ENCODE measurements at places on chromosomes 6 and 20. TPM values are rescaled to one million over a fixed set of nuclear protein-coding genes. Genes with fewer than 3 reads are reported as not detected.

Gene ABHD16B
- total RNA-seq, result not detected

- H3K4me3 ChIP-seq, result no peak overlapping the region
- H3K27me3 ChIP-seq, result no peaks in the 10 kb centered on the region
- peak overlapping the region; percentile 49 for H3K27ac ChIP-seq
These were observed 44.2 kb downstream of the ZNF831 start for GRCh38 chr20:59207742-59208357.

DNA sequence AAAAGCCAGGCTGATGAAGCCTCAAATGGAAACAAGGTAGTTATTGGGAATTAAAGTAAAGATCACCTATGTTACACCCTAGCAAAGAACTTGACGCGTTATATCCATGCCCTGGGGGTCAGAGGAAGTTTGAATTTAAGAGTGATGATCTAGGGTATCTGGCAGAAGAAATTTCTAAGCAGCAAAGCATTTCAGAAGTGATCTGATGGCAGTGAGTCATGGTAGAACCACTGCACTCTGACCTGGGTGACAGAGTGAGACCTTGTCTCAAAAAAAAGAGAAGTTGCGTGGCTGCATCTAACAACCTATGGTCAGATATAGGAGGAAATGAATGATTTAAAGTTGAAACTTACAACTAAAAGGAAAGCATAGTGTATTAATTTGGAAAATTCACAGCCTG is 45.2 kb downstream of the SCP2D1 start:
- no peaks in the 10 kb centered on the region for H3K4me1 ChIP-seq
- H3K27me3 ChIP-seq, result no peaks in the 10 kb centered on the region
- no peaks in the 10 kb centered on the region for H3K36me3 ChIP-seq
- no peak for DNase-seq
- no peak overlapping the region for H3K27ac ChIP-seq

DNA sequence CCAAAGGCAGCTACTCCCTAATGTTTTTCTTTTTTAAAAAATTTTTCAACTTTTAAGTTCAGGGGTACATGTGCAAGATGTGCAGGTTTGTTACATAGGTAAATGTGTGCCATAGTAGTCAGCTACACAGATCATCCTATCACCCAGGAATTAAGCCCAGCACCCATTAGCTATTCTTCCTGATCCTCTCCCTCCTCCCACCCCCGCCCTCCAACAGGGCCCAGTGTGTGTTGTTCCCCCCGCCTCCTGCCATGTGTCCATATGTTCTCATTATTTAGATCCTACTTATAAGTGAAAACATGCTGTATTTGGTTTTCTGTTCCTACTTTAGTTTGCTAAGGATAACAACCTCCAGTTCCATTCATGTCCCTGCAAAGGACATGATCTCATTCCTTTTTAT is 12.4 kb downstream of the TRIM15 start:
- H3K27ac ChIP-seq, result no peak overlapping the region
- H3K27me3 ChIP-seq, result peaks cover 61% of the 10 kb centered on the region
- H3K4me1 ChIP-seq, result peaks cover 5% of the 10 kb centered on the region

DNA sequence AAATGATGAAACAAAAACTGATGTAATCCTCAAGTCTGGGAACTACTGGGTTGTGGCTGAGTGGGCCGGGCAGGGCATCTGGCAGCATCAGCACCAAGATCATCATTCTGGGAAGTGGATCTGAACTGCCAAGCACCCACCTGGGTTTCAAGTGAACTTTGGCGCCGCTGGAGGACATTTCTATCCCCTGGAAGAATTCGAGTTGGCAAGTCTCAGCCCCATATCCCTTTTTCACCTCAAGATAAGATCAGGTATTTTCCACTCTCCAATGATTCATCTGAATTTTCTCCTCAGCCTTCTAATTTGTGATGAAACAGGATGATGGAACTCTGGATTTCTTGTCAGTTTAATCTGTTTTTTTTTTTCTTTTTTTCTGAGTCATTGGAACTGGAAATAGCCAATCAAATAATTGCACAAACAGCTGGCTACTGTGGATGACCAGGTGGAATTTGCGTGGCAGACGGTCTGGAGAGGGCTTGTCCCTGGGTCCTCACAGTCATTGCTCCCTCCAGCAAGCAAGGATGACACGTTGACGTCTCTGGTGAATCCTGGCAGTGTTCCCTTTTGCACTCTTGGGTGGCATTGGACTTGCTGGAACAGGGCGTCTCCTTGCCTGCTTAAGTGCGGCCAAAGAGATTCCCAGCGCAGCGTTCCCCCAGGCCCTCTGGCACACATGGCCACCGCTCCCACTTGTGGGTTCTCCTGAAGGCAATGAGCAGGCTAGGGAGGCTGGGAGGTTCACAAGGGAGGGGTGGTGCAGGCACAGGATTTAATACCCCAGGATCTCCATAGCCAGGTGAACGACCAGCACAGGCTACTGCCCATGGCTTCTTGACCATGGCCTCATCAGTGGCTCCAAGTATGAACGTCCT is 80.4 kb downstream of the DHX35 start:
- no peak overlapping the region for H3K27ac ChIP-seq
- H3K27me3 ChIP-seq, result no peaks in the 10 kb centered on the region
- no peak for DNase-seq

Data from activated T-helper 1 cell treated with anti-CD3 and anti-CD28 coated beads, Interleukin-12 subunit alpha, Interleukin-12 subunit beta, Interleukin-2, Interleukin-4 antibody, amounts not matched to agents 30 ng/mL and 10 ng/mL and 1 ng/mL, durations not matched to agents 14 hours and 24 hours and 36 hours (primary cell).